ENCODE measurements at places on chromosomes 7 and 10. TPM values are rescaled to one million over a fixed set of nuclear protein-coding genes. Genes with fewer than 3 reads are reported as not detected.

GRCh38 chr10:695396-695795 is 5.9 kb upstream of the DIP2C start:
- DNase-seq: no peak
- H3K27ac ChIP-seq: no peak overlapping the region
- peaks cover 17% of the 10 kb centered on the region for H3K27me3 ChIP-seq
- H3K36me3 ChIP-seq: no peaks in the 10 kb centered on the region
- no peak overlapping the region for H3K4me3 ChIP-seq

DNA sequence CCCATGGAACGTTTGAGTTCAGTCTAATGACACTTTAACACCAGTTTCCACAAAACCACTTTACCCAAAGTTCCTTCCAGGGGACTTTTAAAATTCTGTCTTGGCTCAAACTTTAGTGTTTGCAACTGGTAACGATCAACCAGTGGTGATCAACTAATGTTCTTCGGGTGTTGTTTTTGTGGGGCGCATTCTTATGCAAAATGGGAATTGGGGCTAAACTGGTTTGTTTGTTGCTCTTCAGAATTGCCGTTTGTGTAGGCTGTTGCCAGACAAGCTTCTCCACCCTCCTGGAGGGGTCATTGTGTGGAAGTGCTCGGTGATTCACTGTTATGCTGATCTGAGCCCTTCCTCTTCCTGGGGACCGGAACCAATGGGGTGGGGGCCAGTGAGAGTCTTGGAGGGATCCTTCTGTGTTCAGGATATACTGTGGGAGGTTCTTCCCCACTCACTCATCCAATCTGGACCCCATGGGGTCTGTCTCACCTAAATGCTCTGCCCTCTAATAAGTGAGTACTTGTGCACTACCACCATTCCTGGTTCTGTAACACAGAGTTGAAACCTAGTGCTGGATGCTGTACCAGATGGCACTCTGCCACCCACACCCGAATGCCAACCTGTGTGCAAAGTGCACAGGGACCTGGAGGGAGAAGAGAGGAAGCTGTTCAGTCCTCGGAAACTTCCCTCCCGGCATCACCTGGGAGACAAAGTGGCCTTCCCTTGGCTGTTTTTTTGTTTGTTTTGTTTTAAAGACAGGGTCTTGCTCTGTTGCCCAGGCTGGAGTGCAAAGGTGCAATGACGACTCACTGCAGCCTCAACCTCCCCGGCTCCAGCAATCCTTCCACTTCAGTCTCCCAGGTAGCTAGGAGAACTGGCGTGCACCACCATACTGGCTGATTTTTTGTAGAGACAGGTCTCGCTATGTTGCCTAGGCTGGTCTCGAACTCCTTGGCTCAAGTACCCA is 2.1 kb downstream of the NFE2L3 start:
- H3K36me3 ChIP-seq: no peaks in the 10 kb centered on the region
- DNase-seq: no peak
- H3K27ac ChIP-seq: no peak overlapping the region
- H3K4me3 ChIP-seq: peak overlapping the region; percentile 83

- H3K27me3 ChIP-seq: no peaks in the 10 kb centered on the region
- DNase-seq: no peak
- no peak overlapping the region for H3K4me3 ChIP-seq
- H3K27ac ChIP-seq: peak overlapping the region; percentile 35
- no peaks in the 10 kb centered on the region for H3K4me1 ChIP-seq
- no peaks in the 10 kb centered on the region for H3K36me3 ChIP-seq
These were observed 47.6 kb downstream of the ABRAXAS2 start for GRCh38 chr10:124849111-124849773.

DNA sequence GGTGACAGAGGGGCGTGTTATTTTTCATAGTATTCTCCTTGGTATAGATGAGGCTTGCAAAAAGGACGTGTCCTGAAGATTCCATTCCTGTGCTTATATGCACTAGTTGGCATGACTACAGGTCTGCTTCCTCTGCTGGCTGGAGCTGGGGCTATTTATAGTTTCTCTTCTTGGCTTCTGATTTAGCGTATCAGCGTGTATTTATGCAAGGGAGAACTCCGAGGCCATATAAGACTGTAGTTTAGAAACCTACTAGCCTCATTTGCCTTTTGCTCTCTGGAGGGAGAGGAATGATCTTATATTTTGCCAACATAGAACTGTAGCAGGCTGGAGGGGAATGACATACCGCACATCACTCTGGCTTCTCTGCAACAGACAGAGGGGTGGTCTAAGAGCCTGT is 39.7 kb downstream of the CACNB2 start:
- DNase-seq: no peak
- no peak overlapping the region for H3K4me3 ChIP-seq
- H3K36me3 ChIP-seq: no peaks in the 10 kb centered on the region
- no peak overlapping the region for H3K27ac ChIP-seq
- H3K27me3 ChIP-seq: no peaks in the 10 kb centered on the region
- peaks cover 21% of the 10 kb centered on the region for H3K4me1 ChIP-seq

GRCh38 chr7:137852108-137852507 is 5.3 kb upstream of the DGKI start:
- H3K36me3 ChIP-seq: peaks cover 2% of the 10 kb centered on the region
- H3K27me3 ChIP-seq: peaks cover 26% of the 10 kb centered on the region
- no peak for DNase-seq
- H3K4me1 ChIP-seq: no peaks in the 10 kb centered on the region
- no peak overlapping the region for H3K4me3 ChIP-seq

DNA sequence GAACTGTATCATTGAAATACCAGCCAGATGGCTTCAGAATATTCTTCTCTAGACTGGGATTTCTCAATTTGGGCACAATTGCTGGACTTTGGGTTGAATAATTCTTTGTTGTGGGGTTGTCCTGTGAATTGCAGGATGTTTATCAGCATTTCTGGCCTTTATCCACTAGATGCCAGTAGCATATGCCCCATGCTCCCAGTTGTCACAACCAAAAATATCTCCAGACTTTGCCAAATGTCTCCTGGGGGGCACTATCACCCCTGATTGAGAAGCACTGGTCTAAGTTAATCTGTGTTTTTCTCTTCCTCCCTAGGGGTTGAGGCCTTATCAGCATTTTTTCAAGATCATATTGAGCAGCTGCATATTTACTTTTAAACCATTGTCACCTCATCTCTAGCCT is 204.9 kb upstream of the SP8 start:
- peaks cover 6% of the 10 kb centered on the region for H3K4me1 ChIP-seq
- peaks cover 5% of the 10 kb centered on the region for H3K36me3 ChIP-seq
- no peak overlapping the region for H3K4me3 ChIP-seq

The ARPC1A gene
- 216 TPM for total RNA-seq

The OR2A5 gene
- not detected for total RNA-seq

The ZNF722 gene
- total RNA-seq: not detected

All from neural crest cell (in vitro differentiated cells).